Vagina (tissue), 2 donors: ENCODE measurements at places on chromosomes 7 and 10. TPM values are rescaled to one million over a fixed set of nuclear protein-coding genes. Genes with fewer than 3 reads are reported as not detected.

The GPR15LG gene
- 98.0 TPM for total RNA-seq

- no peak for DNase-seq
Observed at GRCh38 chr7:158705234-158705850, 738 bp upstream of the NCAPG2 start.

DNA sequence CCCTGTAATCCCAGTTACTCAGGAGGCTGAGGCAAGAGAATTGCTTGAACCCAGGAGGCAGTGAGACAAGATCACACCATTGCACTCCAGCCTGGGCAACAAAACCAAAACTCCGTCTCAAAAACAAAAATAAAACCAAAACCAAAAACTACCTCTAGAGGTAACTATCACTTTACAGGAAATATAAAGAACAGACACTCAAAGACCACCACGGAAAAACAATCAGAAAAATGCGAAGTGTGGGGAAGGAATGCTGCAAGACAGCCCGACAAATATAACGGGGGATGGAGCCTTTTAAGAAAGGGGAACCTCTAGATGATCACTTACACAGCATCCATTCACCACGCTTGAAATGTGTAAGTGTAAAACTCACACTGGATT is 4.3 kb downstream of the HNRNPF start:
- DNase-seq, result no peak

DNA sequence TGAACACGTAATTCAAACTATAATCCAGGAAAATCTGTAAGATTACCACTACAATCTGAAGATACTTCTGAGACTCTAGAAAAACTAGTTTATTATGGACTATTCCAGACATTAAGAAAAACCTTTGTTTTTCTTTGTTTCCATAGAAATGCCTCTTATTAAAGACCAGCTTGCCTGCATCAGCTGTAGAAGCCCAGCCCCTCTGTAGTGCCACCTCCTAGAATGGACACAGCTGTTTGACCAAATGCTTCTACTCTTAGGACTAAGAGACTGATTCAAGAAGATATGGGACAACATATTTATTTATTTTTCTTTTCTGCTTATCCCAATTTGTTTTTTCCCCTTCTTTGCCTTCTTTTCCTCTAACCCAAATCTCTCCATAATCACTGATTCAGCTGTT is 93.8 kb downstream of the CXCL12 start:
- no peak for DNase-seq

- DNase-seq, result peak; percentile 88
Observed at GRCh38 chr10:46992803-46993561, 81.8 kb downstream of the PTPN20 start.

DNA sequence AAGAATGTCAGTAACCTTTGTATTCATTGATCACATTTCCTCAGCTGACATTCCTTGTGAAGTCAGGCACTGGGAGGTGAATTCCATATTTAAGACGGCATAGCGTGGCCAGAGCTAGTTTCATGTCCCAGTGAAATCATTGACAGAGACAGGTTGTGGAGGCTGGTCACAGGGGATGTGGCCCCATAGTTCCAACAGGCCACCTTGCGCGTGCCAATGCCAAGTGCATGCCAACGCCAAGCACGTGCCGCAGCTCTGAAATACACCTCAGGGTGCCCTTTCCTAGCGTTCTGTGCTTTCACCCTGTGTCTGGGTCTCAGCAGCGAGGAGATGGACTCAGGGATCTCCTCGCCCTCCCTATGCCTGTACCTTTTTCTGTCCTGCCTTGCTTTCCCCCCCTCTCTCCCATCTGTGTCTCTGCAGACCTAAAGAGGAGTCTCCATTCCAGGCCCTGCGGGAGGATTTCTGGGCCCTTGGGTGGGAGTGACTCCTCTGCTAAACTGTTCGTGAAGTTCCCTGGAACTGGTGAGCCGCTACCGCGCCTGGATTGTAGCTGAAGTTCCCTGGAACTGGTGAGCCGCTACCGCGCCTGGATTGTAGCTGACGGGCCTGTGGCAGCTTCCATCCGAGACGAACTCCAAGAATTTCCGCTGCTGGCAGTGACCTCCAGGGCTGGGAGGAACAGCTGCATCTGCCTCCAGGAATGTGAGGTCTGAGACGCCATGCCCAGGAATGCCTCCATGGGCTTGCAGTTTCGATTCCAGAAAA is 19.7 kb downstream of the AQP1 start:
- no peak for DNase-seq

DNA sequence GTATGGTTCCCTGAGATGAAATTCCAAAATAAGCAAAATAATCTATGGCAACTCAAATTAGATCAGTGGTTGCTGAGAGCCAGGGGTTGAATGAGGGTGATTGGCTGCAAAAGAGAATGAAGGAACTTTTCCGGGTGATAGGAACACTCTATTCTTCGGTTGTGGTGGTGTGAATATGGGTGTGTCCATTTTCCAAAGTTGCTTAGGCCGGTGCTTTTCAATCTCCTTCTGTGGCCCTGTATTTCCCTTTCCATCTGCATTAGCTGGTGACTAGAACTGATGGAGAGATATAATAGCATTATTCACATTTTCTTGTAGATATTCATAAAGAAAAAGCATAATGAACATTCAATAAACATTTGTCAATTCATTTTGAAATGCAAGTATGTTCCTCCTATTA is 382.9 kb downstream of the TFEC start:
- no peak for DNase-seq

The EFCAB10 gene
- total RNA-seq, result not detected

- DNase-seq, result no peak
Observed at GRCh38 chr7:30116771-30117170, 18.0 kb upstream of the MTURN start.

DNA sequence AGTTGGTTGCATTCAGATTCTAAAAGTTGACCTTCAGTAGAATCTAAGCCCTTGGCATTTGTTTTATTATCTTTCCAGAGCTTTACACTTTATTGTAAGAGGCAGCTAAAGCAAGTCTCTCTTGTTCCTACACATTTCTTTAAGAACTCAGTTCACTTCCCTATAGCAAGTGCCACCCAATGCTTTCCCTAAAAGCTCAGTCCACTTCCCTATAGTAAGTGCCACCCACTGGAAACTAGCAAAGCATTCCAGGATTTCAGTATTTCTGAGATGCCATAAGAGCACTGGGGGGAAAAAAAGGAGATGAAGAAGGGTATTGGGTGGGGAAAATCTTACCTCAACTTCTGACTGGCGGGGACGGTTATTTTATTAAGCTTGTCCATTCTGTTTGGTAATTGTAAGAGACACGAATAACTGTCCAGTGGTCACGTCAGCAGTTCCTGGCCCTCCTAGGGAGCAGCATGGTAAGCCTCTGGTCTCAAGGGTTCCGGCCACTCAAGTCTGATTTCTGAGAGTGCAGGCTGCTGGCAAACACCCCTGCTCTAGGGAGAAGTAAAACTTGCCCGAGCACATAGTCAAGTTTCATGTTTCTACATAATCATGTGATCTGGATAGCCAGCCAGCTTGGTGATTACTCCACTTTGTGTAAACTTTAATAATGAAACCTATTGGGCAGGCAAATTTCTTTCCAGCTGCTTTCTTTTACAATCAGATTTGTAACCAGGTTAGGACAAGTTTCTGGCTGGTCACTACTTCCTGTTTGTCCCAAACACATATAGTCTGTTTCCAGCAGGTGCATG is at the start of gene BLNK:
Gene BLNK (minus strand): TSS at position 554 of the 800 bp plus-strand sequence. CDS start 171 bp downstream, at position 383.
- no peak for DNase-seq

- no peak for DNase-seq
Observed at GRCh38 chr7:105512926-105513526, 9.0 kb downstream of the PUS7 start.

The ADCY1 gene
- 2.5 TPM for total RNA-seq

The MXI1 gene
- total RNA-seq, result 49.8 TPM

The NODAL gene
- total RNA-seq, result not detected

The OR2A2 gene
- total RNA-seq, result not detected

GRCh38 chr10:49488056-49488717 is 50.7 kb downstream of the ERCC6 start:
- DNase-seq, result no peak

DNA sequence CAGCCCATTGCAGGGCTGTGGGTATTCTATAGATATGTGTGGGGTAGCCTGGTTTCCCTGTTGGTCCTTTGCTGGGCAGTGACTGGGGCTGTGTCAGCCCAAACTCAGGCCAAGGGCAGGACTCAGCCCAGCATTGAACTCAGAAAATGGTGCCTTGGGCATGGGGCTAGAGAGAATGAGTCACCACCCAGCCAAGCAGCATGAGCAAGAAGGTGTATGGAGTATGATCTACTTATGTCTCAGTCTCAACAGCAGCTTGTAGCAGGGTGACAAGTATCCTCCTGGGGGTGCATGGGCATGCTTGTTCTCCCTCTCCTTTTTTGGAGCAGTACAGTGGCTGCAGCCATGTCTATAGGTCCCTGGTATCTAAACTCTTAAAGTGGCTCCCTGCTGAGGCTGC is 32.0 kb downstream of the STK31 start:
- DNase-seq, result no peak

The ADGRA1 gene
- 0.49 TPM for total RNA-seq

The CYP26C1 gene
- not detected for total RNA-seq

DNA sequence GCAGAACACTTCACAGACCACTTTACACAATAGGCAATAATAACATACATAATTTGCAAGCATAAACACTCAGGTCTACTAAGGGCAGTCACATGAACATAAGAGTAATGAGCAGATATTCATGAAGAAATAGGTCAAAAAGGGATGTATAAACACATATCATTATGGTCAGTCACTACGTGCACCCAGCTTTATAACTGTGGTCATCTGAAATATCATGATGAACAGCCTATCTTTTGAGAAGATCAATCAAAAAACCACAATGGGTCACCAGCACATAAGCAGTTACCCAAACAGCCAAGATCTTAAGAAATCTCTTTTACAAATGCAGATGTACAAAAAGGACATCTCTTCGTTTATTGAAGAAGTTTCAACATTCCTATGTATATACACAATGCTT is 35.5 kb upstream of the DRGX start:
- no peak for DNase-seq

DNA sequence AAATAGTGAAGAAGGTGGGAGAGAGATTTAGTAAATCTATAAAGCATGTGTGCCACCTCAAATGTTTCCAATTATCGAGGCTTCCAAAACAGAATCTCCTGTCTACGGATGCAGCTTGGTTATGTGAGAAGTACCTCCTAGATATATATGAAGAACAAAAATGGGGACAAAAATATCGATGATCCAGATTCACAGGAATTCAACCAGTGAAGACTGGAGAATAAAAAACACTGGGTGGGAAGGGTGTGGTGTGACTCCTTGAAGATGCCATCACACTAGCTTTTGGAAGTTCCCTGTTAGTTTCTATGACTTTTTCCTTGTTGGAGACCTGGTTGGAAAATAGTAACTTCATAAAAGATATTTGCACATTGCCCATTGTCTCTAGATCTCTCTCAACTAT is 152.4 kb downstream of the LRRC4 start:
- DNase-seq, result no peak

- no peak for DNase-seq
Observed at GRCh38 chr7:50531401-50531911, 33.7 kb downstream of the DDC start.

DNA sequence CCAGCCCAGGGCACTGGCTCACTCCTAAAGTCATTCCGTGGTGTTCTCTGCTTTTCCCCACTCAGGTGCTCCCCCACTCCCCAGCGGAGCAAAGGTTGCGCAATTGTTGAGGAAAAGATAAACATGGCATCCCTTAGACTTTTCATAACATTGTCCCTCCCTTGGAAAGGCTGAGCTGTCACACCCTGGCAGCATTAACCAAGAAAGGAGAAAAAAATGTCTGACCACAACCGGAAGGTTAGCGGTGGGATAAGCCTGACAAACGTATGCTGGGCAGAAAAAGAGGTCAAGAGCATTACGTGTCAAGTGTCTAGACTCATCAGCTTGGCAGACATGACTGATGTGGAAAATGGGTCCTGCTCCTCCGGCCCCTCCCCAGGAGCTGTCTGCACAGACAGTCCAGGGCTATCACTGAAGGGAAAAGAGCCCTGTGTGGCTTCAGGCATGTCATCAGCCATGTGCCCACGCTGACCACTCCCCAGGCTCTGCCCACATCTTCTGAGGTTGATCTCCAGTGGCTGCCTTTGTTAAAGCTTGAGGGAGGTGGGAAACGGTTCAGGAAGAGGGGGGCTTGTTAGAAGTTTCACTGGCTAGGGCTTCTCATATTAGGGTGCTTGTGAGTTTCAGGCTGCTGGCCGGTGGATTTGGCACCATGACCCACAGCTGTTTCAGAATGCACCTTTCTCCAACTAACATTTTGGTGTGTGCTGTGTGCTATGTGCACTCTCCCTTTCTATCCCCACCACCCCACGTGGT is 30.1 kb downstream of the BTBD16 start:
- peak; percentile 77 for DNase-seq

The NACAD gene
- 9.6 TPM for total RNA-seq

DNA sequence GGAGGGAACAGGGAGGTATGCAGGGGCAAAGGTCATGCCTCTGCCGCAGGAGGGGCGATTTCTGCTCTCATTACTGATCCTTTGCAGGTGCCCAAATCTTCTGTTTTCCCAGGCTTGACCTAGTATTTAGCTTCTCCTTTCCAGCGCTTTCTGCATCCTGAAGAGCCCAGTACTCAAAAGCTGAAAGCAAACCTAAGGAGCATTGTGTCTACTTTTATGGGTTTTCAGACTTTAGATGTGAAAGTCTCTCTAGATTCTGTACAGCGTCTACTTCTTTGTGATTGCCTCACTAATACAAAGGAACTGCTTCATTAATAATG is 560 bp downstream of the GBF1 start:
- DNase-seq, result no peak

DNA sequence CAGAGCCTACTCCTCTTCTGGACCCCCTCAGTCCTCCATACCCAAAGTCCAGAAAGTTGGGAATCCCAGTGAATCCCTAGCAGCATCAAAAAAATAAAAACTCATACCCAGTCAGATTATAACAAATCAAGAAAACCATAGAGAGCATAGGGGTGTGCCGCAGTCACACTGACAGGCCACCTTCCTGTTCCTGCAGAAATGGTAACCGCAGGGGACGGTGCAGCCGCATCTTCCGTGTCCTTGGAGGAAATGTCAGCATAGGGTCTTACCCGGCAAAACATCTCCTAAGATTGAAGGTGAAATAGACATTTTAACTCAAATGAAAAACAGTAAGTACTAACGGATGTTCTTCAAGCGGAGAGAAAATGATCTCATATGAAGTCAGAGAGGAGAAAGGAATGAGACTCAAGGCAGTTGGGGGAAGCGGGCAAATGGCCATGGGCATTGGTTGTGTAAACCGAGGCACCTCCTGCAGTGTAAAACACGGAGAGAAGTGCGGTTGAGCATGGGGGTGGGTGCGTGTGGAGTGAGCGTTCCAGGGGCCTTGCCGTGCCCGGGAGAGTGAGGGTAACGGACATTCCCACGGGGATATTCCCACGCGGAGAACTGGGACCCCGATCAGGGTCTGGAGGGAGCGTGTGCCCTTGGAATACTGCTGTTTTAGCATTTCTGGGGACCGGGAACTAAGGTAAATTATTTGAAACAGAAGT is 110.8 kb downstream of the NKX6-2 start:
- DNase-seq, result no peak

The SUN3 gene
- total RNA-seq, result not detected

The MTPN gene
- total RNA-seq, result 55.7 TPM

GRCh38 chr10:89301232-89301631 is 614 bp upstream of the IFIT2 start:
- no peak for DNase-seq

- no peak for DNase-seq
Observed at GRCh38 chr7:9250876-9251275, 817.5 kb downstream of the NXPH1 start.

GRCh38 chr7:111242141-111242755 is 151.3 kb downstream of the LRRN3 start:
- DNase-seq, result no peak
